NCI-H1930 (cell line): ENCODE measurements at places on chromosomes 3 and 15.

GRCh38 chr3:1348547-1348946 lies 255.7 kb downstream of the CNTN6 start:
- no peak for DNase-seq

DNA sequence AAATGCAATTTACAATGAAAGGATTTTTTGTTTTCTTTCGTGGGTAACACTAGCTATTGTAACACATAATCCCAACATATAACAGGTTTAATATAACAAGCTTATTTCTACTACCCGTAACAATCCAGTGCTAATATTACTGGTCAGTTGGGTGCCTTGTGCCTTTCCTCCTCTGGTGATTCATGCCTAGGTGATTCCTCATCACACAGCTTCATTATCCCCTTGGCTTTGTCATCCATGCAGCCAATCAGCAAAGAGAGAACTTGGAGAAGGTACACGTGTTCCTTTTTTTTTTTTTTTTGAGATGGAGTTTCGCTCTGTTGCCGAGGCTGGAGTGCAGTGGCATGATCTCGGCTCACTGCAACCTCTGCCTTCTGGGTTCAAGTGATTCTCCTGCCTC lies 30.7 kb downstream of the CHST14 start:
- no peak for DNase-seq

GRCh38 chr3:126731044-126731443 lies 27.0 kb downstream of the CHCHD6 start:
- DNase-seq: no peak

DNA sequence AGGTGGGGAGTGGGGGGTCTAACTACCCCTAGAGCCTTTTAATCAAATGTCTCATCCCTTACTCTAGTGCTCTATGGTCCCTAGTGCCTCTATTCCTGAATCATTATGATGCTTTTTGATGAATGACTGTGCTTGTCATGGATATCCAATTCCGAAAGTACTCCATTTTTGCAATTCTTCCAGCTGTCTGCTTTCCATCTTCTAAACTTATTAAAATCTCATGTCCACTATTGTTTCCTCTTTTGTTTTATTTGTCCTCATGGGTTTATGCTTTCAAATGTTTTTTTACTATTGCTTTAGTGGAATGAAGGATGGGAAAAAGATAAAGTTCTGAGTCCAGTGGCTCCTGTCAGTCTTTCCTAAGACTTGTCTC lies 77.2 kb upstream of the KCNMB2 start:
- no peak for DNase-seq

DNA sequence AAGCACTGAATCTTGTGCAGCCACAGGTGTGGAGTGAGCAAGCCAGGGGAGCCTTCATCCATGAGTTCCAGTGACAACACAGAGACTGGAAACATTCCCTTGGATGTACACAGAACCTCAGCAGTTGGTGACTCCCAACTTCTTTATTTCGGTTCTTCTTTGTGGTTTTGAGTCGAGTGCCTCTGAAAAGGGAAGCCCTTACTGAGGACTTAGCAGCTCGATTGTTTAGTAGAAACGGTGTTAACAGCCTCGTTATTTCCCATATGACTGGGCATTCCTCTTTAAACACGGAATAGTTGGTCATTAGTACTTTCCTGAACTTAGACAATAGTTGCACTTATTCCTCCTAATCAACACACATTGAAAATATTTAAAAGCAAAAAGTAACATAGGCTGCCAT lies 7.7 kb downstream of the SLCO3A1 start:
- DNase-seq: no peak

DNA sequence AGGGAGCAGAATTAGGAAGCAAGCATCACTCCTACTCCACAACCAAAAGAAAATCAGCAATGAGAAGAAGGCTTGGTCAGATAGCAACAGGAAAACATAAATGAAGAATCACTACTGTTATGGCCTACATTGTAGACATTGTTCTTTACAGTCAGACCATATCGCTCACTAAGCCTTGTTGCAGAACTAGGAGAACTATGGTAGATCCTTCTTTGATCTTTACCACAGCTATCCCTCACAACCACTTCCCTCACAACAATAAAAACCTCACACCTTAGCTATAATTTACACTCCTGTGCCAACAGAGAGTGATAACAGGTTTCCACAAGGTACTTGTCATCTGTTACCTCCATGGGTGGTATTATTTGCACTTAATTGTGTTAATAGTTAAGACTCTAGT lies 126.6 kb downstream of the WDR76 start:
- DNase-seq: no peak
